ENCODE measurements at places on chromosomes 13 and 19.

GRCh38 chr13:32362574-32362973 is 47.3 kb downstream of the BRCA2 start:
- no peak for DNase-seq

DNA sequence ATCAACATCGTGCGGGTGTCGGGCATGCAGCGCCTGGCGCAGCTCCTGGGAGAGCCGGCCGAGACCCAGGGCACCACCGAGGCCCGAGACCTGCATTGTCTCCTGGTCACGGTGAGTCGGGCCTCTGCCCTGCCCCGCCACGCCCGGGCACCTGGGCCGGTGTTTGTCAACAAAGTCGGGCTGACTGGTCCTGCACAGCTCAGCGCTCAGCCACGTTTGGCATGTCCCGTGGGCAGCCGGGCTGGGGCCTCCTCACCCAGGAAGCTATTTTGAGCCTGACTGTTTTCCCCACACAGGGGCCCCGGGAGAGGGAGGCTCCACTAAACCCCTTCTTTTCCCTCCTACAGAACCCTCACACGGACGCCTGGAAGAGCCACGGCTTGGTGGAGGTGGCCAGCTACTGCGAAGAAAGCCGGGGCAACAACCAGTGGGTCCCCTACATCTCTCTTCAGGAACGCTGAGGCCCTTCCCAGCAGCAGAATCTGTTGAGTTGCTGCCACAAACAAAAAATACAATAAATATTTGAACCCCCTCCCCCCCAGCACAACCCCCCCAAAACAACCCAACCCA is 1.3 kb downstream of the GADD45B start:
- peak; percentile 44 for DNase-seq

DNA sequence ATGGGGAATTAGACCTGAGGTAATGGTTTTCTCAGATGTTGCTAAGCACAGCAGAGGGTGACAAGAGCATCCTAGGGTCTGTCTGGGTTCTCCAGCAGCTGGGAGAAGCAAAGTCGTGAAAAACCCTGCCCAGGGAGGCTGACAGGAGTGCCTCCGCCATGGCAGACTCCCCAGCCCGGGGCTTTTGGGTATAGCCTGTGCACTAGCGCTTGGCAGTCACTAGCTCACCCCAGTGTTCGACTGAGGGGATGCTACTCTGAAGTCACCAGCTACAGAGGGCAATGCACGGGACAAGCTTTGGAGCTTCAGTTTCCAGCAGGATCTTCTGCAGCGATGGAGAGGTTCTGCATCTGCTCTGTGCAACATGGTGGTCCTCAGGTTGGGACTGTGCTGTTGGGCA is 87.5 kb downstream of the ING1 start:
- no peak for DNase-seq

DNA sequence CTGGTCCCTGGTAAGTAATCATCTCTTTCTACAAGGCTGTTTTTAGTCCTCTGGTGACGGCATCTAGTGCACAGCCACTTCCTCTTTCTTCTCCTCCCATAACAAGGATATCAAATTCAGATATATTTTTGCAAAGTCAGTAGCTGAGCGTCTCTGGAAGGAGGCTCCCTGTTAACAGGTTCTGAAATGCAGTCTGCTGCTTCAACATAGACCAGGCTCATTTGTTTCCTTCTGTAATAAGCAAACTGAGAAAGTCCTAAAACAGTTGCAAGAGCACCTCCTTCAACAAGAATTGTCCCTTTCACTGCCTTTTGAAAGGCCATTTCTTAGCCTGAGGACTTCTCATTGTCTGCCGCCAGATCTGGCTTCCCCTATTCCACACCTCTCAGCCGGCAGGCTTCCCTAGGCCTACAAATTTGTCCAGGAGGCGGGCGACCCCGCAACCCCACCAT is 7.4 kb upstream of the ZSCAN5A start:
- no peak for DNase-seq

DNA sequence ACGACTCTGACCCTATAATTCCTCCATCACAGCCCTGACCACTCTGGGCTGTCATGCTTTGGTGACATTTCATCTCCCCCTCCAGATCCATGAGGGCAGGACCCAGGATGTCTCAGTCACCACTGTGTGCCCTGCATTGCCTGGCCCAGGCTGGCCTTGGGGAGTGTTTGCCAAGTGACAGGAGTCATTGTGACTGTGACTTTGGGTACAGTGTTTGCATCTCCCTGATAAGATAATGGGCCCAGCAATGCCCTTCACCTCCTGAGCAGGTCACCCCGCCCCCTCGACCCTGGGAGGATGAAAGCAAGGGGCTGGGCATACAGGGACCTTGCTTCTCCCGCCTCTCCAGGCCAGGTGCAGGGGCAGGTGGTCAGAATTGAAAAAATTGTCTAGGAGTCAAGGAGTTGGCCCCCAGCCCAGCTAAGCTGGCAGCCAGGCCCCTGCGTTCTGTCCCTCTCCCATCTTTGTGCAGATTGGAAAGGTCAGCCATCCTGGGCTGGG is 5.9 kb upstream of the ATP4A start:
- no peak for DNase-seq

GRCh38 chr19:14479975-14480699 is 5.0 kb upstream of the PTGER1 start:
- DNase-seq, result peak; percentile 82

GRCh38 chr13:20399515-20399914 is 126.1 kb downstream of the CRYL1 start:
- no peak for DNase-seq

- peak; percentile 45 for DNase-seq
Measured at GRCh38 chr19:48739404-48740163, 826 bp downstream of the RASIP1 start.

DNA sequence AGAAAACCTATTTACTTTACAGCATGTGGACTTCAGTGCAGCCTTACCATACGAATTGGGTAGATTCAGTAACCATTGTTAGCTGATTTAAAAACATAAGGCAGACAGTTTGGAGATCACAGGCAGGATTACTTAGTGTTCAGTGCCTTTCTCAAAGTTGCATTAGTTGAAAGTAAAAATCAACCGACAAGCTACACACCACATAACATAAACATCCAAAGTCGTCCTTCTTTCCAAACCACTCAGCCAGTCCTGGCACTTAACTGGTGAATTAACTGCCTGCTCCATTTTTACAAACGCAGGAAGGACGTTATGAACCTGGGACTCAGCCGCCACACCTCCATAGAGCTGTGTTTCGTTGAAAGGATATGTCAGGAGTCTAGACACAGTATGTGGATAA is 91.4 kb downstream of the COL4A1 start:
- no peak for DNase-seq

DNA sequence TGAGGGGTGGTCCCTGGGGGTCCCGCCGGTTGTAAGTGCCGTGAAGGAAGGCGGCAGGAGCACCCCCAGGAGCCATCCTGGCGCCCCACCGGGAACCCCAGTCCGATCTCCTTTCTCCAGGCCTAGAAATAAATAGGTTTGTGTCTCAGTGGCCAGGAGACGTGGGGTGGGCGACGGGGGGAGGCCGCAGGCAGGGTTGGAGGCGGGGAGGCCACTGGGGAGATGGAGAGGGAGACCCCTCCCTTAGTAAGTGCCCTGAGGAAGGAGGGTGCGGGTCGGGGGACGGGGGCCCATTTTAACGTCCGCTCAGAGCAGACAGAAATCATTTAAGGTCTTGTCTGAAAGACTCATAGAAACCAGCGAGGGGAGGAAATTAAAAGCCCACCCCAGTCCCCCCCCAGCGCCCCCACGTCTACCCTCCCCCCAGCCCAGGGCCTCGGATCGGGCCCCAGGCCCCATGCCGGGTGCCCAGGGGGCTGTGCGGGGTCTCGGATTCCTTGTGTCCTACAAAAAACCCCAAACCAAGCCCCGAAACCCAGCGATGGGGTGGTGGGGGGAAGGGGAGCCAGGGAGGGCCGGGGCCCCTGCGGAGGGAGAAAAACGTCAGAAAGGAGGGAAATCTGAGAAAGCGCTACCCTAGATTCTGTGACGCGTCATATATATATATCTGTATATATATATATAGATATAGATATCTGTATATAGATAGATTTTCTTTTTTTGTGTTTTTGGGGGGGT is 19.6 kb downstream of the ZBTB7A start:
- DNase-seq, result no peak

GRCh38 chr19:53942001-53942786 is 20.5 kb upstream of the CACNG8 start:
- DNase-seq, result peak; percentile 96

DNA sequence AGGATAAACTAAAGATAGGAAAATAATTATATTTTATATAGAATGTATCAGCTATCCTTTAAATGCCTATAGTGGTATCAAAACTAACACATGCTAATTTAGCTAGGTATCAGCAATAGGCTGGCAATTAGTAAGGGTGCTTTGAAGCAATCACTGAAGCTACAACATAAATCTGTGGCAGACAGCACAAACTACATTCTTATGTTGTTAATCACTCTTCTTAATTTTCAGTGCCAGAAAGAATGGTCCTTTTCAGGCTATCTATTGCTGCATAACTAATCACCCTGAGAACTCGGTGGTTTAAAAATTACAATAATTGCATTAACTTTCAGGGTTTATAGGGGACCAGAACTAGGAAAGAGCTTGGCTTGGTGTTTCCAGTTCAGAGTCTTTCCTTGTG is 963.1 kb downstream of the EFNB2 start:
- DNase-seq, result no peak

DNA sequence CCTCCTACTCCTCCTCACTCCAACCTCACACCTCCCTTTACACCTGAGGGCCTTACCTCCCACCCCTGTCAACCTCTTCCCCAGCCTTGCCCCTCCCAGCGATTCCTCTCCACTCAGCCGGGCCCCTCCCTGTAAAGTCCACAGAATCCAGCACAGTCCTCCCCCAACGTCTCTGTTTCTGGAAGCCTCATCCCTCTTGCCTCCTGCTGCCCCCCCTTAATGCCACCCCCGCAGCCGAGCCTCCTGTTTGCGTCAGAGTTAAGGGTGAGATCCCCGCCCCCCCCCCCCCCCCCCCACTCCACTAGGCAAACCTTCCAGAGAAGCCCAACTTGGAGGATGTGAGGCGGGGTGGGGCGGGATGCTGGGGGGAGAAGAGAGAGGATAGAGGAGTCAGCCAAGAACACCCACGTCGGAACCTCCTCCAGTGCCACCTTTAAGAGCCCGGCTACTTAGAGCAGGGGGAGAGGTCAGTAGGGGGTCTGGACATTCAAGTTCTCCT is 2.1 kb downstream of the UNC13A start:
- DNase-seq, result peak; percentile 39

DNA sequence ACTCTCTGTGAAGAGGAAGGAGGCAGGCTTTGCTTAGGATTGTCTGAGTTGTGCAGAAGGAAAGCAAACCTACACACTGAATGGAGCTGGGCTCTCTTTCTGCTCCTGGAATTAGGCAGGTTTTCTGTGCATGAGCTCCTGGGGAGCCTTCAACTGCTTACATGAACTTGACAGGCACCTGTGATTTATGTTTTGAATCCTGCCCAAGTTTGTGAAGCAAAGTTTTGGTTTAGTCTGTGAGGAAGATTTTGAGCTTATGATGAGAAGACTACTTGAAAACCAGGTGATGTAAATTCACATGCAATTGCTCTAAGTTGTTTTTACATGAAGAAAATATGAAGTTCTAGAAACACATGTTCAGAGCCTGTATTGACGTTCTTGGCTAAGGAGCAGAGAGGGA is 109.0 kb downstream of the SLAIN1 start:
- no peak for DNase-seq

GRCh38 chr19:38653028-38653571 is 5.7 kb downstream of the ACTN4 start:
- no peak for DNase-seq

DNA sequence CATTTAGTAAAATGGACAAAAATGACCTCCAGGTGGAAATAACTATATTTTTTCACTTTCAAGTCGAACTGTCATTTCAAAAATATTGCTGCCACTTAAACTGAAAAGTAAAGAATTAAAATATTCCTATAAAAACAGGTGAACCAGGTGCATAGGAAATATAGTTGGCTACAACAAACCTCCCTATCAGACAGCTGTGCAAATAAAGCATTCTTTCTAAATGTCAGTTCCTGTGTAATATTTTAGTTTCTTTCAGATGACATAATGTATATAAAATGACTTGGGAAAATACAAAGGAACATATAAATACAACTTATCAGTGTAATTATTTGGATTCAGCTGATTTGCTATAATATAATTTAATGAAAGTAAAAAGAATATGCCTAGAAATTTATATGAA is 403.5 kb upstream of the GPC6 start:
- no peak for DNase-seq

- DNase-seq, result no peak
Measured at GRCh38 chr13:71820699-71821098, 46.3 kb downstream of the DACH1 start.

DNA sequence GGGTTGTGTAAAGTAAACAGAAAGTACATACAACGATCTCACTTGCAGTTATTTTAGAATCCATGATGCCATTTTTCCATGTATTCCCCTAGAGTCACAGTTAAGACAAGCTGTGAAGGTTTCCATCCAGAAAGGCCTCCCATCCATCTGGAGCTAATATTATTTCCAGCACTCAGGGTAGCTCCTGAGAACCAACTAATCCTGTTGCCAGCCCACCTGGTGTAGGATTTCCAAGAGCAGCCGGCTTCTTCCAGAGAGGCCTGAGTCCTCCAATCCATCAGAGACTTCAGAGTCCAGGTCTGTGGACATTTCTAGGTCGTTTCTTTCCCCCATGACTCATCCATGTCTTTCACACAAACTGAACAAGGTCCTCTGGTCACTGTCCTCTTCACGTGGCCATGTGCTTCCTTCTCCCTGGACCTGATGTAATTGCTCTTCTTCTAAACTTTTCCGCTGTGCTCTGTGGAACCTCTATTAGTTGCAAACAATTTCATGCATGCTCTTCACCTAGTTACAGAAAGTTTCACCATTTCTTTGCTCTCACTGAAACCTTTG is 270.3 kb upstream of the TMTC4 start:
- no peak for DNase-seq
